Brain pericyte (primary cell): ENCODE measurements at places on chromosomes 16 and 17.

DNA sequence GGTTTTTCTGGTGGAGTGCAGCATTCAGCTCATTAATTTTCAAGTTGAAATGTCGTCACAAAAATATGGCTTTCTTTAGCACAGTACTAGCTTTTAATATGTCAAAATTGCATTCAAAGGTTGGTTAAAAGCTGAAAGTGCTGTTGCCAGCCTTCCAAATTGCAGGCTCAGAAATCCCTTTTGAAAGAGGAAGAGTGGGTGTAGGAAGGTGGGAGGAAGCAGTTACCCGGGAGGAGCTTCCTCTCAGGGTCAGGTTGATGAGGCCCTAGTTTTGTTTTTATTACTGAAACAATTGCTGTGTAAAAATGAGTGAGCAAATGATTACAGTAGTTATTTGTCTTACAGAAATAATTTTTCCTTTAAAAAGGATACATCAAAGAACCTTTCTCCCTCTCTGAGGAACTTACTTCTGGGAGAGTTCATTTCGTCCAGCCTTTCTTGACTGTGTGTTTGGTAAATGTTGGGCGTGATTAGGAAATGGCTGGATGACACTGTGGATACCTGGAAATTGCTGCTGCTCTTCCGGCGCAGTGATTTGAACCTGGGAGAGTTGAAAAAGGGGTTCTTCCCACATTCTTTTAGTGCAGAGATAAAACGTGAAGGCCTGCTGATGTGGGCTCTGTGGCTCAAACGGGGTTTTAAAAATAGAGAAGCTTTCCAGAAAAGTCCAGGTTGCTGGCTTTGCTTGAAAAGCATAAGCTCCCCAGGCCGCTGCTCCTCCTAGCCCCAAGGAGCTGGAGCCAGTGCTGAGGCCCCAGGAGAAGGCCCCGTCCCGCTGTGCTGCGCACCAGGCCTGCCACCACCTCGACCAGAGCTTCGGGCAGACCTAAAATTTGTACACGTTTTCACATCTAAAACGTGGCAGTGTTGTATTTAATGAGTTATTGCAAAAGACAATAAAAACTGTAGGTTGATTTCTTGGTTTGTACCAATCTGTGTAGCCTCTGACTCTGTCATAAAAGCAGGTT is 41.7 kb downstream of the SEC14L1 start:
- DNase-seq = no peak

DNA sequence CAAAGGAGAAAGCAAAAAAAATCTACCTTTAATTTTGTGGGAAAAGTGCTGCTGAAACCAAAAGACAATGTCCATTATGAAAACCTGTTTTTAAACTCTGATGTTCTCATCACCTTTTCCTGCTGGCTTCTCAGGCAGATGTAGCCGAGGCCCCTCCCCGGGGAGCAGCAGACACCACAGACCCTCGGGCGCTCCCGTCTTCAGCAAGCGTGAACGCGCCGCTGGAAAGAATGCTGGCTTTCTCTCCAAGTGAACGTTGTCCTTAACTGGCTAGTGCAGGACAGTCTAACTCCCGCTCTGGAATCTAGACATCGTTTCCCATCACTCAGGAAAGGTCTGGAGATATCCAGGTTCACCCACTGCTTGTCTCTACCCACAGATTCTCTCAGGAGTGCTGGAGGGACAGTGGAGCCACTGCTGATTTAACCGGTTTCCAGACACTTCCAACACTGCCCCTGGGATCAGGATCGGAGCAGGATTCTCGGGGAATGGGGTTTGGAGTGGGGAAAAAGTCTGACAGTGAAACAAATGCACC is 211.2 kb downstream of the RBFOX3 start:
- DNase-seq = no peak

- no peak for DNase-seq
Observed at GRCh38 chr16:62543516-62543915, 507.3 kb upstream of the CDH8 start.

DNA sequence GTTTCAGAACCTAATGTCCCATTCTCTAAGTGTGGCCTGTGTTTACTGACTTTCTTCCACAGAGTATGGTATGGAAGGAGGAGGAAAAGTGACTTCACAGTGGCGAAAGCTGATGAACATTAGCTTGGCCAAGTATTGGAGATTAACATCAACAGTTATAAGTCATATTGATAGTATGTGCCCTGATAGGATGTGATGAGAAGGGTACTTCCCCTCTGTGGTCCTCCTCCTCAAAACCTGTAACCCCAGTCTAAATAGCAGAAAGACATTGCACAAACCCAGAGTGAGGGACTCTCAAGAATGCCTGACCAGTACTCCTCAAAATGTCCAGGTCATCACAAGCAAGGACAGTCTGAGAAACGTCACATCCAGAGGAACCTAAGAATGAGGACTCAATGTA is 73.1 kb downstream of the CLEC16A start:
- DNase-seq = no peak

DNA sequence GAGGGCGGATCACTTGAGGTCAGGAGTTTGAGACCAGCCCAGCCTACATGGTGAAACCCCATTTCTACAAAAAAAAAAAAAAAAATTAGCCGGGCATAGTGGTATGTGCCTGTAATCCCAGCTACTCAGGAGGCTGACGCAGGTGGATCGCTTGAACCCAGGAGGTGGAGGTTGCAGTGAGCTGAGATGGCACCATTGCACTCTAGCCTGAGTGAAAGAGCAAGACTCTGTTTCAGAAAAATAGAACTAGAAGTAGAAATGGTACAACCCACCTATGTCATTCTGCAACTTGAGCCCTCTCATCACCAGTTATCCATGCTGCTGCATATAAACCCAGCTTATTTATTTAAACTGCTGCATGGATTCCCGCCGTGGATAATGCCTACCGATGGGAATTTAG is 1.6 kb downstream of the SCNN1B start:
- DNase-seq = no peak

GRCh38 chr17:64441772-64442540 is 7.0 kb upstream of the MILR1 start:
- no peak for DNase-seq

- no peak for DNase-seq
Observed at GRCh38 chr16:86858501-86858900, 280.2 kb downstream of the FOXL1 start.

DNA sequence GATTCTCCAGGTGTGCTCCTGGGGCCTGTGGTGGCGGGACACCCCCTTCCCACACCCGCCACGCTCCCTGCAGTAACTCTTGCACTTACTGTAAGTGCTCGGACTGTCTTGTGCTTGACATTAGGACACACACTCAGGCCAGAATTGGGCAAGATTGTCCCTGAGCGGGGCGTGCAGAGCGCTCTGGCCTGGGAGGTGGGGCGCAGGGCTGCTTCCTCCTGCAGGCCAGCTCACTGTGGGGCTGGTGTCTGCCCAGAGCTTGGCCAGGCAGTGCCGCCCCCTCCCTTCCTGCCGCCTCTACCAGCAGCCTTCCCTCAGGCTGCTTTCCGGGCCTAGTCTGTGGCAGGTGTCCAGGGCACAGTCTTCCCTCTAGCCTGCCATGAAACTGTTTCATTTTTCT is 6.1 kb upstream of the ATP6V0C start:
- no peak for DNase-seq

DNA sequence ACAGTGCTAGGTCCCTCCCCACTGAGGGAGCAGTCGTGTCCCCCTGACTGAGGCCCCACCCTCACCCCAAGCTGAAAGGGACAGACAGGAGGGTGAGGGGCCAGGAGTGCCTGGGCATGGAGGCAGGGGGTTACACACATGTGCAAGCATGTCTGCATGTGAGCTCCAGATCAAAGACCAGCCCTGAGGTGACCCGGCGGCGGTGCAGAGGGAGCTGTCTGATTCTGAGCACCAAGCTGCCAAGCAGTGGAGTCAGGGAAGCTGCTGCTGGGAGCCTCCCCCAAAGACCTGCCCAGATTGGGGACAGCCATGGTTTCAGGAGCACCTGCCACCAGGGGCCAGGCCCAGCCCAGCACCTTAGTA is 5.5 kb downstream of the DLX3 start:
- no peak for DNase-seq

DNA sequence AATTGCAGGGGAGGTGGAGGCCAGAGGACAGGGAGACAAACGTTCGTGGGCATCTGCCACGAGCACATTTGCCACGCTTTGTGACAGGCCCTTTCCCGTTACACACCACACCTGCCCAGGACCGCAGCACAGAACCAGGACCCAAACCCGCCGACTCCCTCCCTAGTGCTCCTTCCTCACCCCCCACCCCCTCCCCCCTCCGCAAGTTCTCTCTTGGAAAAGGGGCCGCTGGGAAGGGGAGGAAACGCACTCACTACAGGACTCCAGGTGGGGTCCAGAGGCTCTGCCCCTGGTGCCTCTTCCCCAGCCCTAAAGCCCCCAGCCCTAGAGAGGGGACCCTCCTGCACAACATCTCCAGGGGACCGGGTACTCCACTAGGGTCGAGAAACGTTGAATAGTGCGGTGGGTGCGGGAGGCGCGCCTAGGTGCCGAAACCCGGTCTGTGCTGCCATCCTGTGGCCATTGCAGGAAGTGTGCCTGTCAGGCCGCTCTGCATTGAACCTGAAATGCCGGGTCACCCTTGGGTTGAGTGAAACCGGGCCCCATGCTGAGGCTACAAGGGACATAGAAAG is 21.9 kb upstream of the EIF1 start:
- DNase-seq = no peak

DNA sequence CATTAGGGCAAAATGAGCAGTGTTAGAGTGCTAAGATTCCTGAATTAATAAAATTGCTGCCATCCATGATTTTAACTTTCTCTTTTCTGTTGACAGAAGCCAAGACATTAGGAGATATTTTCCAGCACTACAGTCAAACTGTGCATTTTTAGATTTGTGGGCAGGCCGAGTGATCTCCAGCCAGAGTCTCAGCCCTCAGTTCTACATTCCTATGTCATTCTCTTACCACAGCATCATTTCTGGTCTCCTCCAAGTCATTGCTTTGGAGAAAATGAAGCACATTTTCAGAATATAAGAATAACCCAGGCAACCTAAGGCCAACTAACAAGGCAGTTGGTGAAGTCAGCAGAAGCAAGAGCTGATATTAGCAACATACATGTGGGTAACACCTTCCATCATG is 74.6 kb upstream of the NUDT7 start:
- DNase-seq = no peak

DNA sequence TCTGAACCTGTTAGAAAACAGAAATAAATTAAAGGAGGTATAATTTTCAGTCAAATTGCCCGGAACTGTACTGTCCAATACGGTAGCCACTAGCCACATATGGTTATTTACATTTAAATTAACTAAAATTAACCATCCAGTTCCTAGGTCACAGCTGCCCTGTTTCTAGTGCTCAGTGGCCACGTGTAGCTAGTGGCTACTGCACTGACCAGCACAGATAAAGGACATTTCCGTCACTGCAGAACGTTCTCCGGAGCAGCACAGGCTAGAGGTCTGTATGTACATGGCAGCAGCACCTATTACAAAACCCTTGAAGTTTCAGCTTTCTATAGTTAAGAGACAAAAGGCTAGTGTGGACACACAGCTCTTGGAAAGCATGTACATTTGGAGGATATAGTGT is 33.7 kb downstream of the CPSF4L start:
- DNase-seq = no peak

DNA sequence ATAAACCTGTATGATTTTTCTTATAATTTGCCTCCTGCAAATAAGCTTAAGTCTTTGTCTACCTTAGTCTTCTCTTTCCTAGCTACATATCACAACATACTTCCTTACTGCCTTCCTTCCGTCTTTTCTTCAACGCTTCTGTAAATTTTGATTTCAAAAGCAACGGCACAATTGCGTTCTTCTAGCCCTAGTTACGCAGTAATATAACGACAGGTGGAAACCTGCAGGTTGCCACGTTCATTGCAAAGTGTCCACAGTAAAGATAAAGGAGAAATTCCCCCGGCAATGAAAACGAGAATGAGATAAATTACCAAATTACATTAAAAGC is 546 bp upstream of the PSMD7 start:
- no peak for DNase-seq

- no peak for DNase-seq
Observed at GRCh38 chr17:75402026-75402425, 3.5 kb downstream of the GRB2 start.

DNA sequence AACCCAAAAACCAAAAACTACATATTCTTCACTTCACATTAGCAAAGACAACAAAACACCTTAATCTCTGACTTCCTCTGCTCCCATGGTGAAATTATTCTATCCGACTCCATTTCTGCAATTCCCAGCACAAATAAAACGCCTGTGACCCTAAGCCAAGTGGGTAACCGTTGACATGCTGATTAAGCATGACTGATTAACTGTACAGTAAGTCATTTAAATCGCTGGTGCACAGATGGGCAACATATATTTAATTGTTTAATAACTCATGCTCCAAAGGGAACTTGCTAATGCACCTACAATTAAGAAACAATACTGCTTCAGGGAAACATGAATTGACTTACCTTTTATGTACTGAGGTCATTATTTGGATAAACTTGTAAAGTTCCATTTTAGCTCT is 436.7 kb downstream of the KIF2B start:
- DNase-seq = no peak

- no peak for DNase-seq
Observed at GRCh38 chr17:4626734-4627256, 14.7 kb downstream of the ALOX15 start.

DNA sequence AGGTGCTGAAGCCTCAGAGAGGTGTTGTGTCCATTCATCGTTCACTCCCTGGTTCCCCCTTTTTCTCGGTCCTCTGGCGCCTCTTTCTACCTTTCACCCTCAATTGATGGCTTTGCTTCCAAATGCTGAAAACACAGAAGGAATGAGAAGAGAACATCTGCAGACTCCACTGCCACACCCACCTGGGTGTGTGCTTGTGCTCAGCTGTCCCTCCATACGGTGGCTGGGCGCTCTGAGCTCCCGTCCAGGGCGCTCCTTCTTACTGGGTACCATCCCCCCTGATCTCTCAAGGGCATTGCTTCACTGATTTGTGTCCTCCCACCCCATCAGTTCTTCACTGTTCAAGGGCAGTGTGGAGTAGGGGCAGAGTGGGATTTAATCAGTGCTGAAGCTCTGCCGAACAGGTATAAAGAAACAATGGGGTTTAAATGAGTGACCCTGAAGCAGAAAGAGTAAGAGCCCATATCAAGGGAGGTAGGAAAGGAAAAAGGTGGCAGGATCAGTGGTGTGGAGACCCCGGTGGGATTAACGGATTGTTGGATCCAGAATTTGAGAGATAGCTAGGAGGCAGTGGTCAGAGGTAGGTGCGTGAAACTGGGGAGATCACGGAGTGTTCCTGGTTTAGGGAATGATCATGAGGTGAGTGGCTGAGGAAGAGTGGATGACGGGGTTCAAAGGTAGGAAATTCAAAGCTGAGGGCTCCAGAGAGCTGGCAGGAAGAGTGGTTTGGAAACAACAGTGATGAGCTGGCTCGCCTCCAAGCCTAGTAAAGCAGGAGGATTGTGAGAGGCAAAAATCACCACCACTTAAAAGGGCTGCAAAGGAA is 40.8 kb downstream of the MRTFB start:
- no peak for DNase-seq

GRCh38 chr17:29617125-29617480 is 5.6 kb downstream of the CORO6 start:
- DNase-seq = no peak

- DNase-seq = no peak
Observed at GRCh38 chr17:28547623-28548416, 4.6 kb downstream of the UNC119 start.
